ENCODE measurements at places on chromosomes 6 and 20.

DNA sequence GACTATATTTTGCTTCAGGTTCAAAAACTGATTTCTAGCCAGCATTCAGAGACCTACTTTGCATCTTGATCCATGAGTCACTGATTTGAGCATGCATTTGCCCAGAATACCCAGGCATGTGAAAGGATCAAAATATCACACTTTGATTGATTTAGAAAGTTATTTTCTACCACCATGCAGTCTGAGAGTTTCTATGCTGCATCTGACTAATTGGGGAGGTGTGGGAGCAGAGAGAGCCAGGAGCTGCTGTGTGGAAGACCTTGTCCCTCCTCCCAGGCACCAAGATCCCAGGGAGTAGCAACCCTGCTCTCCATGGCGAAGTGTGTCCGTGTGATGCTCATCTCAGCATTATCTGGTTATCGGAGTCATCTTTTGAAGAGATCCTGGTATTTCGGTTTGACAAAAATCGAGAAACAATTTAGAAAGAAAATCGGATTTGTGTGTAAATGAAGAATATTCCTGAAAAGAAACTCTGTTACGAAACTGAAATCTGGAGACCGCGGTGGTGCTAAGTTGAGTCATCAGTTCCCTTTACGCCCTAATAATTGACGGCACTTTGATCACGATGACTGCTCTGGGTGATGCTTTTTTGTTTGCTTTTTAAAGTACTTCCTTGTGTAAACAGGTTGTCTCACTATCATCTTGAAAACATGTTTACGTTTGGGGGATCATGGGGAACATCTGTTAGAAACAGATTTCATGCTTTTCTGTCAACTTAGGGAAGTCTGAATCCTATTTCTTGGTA lies 193.4 kb downstream of the BACH2 start:
- peak; percentile 86 for DNase-seq

DNA sequence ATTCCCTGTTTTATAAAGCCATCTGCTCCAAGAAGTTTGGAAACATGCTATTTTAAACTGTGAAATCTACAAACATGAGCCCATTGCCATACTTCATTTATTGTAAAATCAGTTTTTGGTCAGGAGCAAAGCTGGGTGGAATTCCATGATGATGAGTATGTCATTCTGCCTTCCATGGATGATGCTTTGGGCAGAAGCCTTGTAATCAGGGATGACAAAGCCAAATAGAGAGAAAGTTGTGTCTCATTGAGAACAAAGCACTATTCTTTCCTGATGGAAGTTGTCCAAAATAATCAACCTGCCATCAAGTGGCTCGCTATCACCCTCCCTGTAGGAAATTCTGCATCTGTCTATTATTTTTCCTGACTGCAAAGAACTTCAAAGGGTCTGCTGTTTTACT lies 313.0 kb upstream of the DEFB112 start:
- DNase-seq = no peak

DNA sequence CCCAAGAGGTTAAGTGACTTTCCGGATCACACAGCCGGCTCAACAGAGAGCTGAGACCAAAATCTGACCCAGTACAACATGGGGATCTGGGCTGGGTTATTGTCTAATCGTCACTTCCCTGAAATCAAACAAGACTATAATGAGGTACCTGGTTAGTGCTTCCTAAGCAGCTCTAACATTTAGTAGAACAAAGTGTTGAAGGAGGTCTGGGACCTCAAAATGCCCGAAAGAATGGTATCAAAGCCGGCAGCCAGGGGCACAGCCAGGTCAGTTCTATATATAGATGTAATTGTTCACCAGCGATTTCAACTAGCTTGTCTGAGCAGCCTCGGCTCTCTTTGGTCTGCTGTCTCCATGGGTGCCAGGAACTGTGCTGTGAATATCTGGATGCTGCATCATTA lies 245.5 kb upstream of the ECI2 start:
- no peak for DNase-seq

- DNase-seq = no peak
Observed at GRCh38 chr20:3997446-3997845, 17.9 kb downstream of the RNF24 start.

GRCh38 chr6:117381749-117382148 lies 44.0 kb downstream of the ROS1 start:
- no peak for DNase-seq

GRCh38 chr6:14880052-14880451 lies 365.8 kb upstream of the JARID2 start:
- DNase-seq = no peak

DNA sequence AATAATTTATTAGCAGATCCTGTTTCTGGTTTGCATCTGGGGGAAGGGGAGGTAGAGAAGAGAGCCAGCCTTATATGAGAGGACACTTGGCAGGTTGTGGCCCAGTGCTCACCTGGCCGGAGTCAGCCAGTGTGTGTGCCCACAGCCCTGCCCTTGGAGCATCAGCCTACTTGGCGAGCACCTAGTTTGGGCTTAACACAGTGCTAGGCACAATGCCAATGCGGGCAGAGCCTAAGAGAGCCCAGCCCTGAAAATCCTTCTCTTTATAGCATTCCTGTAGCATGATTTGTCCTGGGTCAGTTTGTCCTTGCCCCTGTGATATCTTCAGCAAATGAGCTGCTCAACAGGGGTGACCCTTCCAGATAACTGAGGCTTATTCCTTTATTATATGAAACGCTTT lies 73.0 kb downstream of the SLX4IP start:
- no peak for DNase-seq

DNA sequence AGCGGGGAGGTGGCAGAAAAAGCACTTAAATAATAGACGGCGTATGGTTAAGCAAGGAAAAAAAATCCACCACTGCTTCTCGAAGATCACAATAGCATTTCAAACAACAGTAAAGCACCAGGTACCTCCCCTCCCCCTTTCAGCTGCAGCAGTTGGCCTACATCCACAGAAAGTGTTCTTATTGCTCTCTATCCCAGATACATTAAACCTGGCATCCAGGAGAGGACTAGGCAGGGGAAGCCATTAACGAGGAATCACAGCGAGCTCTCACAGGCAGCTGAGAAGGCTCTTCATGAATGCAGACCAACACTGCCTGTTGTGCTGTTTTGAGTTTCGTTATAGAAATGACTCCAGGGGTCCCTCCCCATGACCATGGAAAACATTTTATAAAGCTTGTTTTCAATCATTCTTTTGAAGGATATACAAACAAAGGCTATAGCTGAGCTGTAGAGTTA lies 11.8 kb downstream of the FYN start:
- no peak for DNase-seq

DNA sequence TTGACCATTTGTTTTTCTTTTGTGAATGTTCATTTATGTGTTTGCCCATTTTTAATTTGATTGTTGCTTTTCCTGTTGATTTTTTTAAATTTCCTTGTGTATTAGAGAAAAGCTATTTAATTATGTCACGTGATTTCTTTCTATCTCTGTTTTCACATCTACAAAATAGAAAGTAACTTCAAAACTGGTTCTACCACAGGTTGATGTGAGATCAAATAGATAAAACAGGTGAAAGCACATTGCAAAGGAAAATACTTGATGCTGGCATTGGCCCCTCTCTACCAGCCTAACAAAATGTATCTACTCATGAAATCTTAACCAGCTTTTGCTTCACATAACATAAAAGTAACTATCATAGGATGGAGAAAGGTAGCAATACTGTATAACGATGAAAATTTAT lies 129.2 kb downstream of the TMEM242 start:
- DNase-seq = no peak

GRCh38 chr6:106225581-106225980 lies 100.0 kb downstream of the ATG5 start:
- no peak for DNase-seq

DNA sequence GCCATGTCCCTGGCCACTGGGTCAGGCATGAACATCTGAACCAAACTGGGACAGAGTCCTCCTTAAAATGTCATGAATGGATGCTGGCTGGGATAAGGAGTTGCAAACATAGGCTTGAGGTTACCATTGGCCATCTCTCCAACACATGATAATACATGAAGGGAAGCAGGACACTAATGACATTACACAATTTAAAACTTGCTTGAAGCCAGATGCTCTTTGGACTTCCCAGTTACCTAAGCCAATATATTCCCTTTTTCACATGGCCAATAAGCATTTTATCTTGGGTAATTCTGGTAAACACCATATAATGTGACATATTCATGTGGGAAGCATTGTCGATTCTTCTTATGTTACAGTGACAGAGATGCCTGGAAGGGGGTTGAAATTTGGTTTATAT lies 148.0 kb upstream of the PLN start:
- no peak for DNase-seq

GRCh38 chr6:14317387-14317970 lies 199.9 kb downstream of the CD83 start:
- DNase-seq = no peak

GRCh38 chr6:140599916-140600315 lies 1225.5 kb upstream of the CITED2 start:
- no peak for DNase-seq

GRCh38 chr6:83853178-83854000 lies at the start of gene RIPPLY2:
Gene RIPPLY2, plus strand, starts transcription at chr6:83853360. Its CDS starts 57 bp downstream, at chr6:83853417.
- no peak for DNase-seq

DNA sequence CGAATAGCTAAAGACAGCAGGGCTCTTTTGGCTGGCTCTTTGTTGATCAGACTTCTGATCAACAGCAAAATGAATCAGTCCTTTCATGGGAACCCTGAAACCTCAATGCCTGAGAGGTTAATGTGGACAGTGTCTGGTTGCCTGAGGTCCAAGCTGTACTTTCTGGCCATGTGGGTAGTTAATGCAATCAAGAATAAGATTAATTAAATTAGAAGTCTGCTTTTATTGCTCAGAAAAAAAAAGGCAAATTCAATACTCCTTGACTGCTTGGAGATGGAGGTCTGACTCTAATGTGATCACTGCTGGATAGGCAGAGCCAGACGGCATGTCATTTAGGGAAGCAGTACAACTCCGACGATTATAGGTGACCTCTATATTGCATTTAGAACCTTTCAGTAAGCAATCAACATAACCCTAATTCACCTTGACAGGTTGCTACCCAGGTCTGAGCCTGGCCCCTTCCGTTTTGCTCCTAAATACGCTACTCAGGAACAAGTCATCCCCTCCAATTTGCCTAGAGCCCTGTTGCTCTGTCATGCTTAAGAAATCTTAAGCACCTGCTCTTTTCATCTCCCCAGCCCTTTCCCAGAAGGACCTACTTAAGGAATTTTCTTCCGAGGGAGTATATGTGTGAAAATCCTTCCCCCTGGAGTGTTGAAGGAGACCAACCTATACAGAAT lies 370.0 kb upstream of the SPTLC3 start:
- DNase-seq = no peak

- DNase-seq = peak; percentile 66
Observed at GRCh38 chr6:149938571-149939355, 3.1 kb upstream of the ULBP2 start.

GRCh38 chr6:115838763-115839401 lies 221.8 kb downstream of the FRK start:
- DNase-seq = peak; percentile 15

- no peak for DNase-seq
Observed at GRCh38 chr20:57909763-57910331, 200.0 kb upstream of the PMEPA1 start.

All from activated CD4-positive, alpha-beta T cell treated with anti-CD3 and anti-CD28 coated beads, Interleukin-10, Interleukin-2, amounts not matched to agents 100 ng/mL and 50 ng/mL, durations not matched to agents 16 hours and 8 hours (primary cell).